CD4-positive, alpha-beta T cell treated with Interleukin-10 for 1 hour (primary cell): ENCODE measurements at places on chromosomes 1 and 21.
A peak's percentile ranks its signal among the peaks of the same experiment; 100 is the strongest.

GRCh38 chr1:57683037-57683942 is 259.4 kb upstream of the DAB1 start:
- no peak for DNase-seq

DNA sequence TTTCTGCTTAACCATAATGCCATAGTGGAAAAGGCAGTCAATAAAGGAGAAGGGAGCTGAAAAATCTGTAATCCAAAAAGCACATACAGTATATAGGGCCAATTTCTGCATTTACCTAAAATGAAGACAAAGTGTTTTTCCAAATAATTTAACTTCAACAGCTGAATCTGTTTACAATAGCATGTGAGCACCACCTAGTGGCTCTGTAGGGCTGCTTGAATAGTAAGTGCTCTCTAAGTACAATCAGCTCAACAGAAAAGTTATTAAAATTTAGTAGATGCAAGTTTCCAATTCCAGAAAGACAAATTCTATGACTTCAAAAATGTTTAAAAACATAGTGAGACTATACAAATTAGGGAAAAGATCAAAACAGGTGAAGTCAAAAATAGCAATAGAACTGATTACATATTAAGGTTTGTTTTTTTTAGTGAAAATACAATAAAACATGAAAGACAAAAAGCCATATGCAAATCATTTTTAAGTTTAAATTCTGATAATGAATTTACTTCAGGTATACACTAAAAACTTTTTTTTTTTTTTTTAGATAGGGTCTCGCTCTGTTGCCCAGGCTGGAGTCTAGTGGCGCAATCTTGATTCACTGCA is 220.0 kb downstream of the SETD4 start:
- DNase-seq: peak; percentile 58

DNA sequence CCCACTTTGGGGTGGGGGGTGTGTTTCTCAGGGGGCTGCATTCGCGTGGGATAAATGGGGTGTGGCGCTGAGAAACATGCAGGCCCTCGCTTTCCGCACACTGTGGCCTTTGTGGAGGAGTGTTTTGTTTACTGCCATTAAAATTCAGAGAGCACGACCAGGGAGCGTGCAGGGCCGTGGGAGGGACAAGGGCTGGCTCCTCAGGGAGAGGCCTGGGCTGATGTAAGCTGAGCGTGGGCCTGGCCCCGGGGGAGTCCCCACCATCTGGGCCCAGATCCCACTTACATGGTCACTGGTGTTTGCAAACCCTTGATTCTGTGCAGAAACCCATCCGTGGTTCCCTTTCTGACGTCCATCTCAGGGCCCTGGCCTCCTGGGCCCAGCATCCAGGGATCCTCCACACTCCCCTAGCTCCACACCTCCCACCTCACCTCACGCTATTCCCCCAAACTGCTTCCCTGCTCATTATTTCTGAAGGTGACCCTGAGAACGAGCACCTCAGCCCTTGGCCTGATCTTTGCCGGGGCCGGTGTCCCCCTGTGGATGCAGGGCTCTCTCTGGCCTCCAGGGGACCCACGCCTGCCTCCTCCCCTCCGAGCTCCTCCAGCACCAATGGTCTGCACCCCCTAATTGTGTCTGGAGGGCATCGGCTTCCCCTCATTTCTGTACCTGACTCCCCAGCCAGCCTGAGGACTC is 92.5 kb upstream of the SIM2 start:
- no peak for DNase-seq

- DNase-seq: no peak
Measured at GRCh38 chr1:180112984-180113647, 41.6 kb upstream of the QSOX1 start.

- DNase-seq: no peak
Measured at GRCh38 chr21:42750737-42751530, 97.5 kb downstream of the PDE9A start.

- DNase-seq: no peak
Measured at GRCh38 chr1:51302746-51303145, 27.6 kb downstream of the TTC39A start.

GRCh38 chr1:72498371-72498770 is 216.0 kb upstream of the NEGR1 start:
- DNase-seq: no peak

DNA sequence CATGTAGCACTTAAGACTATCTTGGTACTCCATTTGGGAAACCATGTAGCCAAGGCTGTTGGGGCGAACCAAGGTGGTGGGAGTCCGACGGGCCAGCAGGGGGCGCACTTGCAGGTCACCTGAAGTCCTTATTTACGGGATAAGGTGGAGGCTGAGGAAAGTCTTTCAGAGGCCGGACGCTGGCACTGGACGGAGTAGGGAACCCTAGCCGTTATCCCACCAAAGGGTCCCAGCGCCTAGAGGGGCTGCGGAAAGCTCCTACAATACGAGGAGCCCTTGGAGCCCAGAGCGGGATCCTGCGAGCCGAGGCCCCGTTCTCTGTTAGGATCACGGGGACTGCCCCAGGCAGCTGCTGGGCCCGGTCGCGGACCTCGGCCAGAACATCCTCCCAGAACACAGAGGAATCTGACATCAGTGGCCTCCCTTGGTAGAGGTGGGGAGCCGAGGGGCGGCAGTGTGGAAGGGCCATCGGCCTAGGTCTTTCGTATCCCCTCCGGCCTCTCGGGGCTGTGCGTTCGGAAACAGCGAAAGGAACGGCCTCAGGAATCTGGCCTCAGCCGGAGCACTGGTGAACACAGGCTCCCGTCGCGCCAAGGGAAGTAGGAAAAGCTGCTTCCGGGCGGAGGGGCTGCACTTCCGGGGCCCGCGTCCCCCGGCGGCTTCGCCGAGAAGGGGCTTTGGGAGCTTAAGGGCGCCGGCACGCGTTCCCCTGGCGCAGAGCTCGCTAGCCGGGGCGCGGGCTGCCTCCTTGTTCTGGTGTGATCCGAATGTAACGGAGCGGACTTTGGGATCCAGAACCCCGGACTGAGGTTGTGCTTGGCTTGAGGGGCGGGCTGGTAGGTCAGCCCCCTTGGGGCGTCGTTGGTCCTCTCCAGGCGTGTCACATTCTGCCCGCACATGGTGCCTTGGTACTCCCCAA is 29.9 kb upstream of the RPTN start:
- DNase-seq: peak; percentile 78

- DNase-seq: no peak
Measured at GRCh38 chr21:44466351-44466954, 11.1 kb downstream of the LRRC3 start.

- DNase-seq: no peak
Measured at GRCh38 chr1:158007667-158008386, 14.4 kb downstream of the KIRREL1 start.

DNA sequence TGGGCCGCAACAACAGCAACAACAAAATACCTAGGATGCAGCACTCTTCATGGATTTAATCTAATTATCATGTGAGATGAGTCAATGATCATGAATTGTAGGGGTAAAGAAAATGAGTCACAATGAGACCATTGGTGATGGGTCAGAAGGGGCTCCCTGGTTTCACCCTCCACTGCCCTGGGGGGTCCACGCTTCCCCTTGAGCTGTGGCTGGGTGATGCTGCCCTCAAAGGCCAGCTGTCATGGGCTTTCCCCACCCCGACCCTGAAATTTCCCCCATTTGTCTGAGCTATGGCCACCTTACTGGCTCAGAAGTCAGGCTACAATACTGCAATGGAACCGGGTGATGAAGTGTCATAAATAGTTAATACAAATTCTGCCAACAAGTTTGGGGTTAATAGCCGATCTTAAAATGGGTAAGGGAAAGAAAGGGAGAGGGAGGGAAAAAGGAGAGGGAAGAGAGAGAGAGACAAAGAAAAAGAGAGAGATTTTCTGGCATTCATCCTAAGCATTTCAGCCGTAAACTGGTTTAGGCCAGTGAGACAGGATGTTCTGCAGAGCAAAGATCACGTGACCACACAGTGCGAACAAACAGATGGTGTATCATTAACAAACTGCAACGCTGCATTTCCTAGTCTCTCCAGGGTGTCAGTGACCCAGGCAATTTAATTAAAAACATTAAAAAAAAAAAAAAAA is 143.4 kb upstream of the ERRFI1 start:
- peak; percentile 78 for DNase-seq

DNA sequence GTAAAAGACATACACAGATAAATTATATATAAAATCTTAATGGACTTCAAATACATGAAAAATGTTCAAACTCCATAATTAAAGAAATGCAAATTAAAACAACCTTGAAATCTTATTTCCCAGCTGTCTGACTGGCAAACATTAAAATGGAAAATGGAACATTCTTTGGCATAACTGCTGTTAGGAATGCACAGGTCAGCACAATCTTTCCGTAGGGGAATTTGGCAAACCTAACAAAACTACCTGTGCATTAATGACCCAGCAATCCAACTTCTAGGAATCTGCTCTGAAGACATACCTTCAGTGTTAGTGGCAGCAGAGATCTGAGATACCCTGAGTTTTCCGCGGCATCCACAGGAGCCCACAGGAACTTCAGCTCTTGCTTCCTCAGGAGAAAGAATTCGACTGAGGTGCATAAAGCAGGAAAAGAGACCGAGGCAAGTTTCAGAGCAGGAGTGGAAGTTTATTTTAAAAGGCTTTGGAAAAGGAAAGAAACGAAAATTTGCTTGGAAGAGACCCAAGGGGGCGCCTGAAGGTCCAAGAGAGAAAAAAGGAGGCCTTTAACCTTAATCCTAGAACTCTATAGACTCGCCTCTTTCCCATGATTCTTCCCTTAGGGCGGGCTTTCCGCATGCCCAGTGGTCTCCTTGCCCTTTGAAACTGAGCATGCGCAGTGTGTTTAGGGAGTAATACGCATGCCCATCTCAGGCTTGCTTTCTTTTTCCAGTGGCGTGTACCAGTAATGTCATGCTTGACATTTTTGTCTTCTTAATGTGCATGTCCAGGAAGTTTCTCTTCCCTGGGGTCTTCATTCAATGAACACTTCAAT is 24.8 kb downstream of the LYPD8 start:
- DNase-seq: no peak

- no peak for DNase-seq
Measured at GRCh38 chr1:220159041-220159440, 65.1 kb downstream of the IARS2 start.

- DNase-seq: no peak
Measured at GRCh38 chr1:107993920-107994319, 28.9 kb upstream of the VAV3 start.

GRCh38 chr1:56545711-56546110 is 33.7 kb downstream of the PLPP3 start:
- DNase-seq: no peak

- no peak for DNase-seq
Measured at GRCh38 chr21:19034041-19034440, 630.5 kb upstream of the TMPRSS15 start.

DNA sequence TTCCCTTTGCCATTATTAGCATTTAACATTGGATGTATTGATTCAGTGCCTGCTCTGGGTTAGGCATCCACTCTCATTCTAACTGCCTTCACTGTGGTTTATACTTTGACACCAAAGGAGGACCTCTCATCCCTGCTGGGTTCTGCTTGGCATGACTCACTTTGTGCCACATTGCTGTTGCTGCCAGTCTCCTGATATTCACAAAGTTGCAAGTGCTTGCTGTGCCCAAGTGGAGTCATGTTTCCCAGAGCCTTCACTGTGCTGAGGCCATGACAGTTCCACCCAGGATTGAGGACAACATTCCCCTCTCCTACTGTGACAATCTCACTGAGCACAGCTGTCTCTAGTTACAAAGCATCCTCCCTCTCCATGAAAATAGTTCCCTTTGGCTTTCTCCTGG is 519.9 kb upstream of the USP24 start:
- DNase-seq: no peak

GRCh38 chr1:65009724-65010420 is 43.5 kb upstream of the JAK1 start:
- DNase-seq: peak; percentile 10

DNA sequence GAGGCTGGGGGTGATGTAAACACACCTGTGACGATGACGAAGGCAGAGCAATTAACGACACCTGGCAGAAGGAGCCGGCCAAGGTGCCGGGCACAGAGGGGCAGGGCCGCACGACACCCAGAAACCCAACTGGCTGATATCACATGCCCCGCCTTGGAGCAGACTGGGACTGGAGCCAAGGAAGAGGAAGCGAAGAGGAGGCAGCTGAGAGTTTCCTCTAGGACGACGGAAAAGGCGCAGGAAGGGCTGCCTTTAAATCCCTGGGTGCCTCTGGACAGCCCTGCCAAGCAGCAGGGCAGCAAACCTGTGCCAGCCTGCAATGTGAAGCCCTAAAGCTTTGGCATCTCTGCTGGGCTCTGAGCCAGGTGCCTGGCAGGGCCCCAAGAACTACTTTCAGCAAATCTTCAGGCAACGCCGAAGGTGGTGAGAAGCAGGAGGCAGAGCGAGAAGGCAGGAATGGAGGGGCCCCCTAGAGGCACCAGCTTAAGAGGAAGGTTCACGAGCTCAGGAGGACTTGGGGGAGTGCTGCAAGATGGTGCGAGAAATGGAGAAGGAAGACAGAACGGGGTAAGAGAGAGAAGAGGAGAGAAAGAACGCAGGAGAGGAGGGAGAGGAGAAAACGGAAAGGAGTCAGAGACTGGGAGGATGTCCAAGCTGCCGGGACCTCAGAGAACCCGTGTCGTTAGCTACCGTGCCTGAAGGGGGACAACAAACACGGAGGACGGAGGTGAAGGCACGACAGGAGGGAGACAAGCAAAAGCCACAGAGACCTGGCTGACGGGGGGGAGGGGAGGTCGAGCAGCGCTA is 25.3 kb upstream of the PEF1 start:
- peak; percentile 21 for DNase-seq

DNA sequence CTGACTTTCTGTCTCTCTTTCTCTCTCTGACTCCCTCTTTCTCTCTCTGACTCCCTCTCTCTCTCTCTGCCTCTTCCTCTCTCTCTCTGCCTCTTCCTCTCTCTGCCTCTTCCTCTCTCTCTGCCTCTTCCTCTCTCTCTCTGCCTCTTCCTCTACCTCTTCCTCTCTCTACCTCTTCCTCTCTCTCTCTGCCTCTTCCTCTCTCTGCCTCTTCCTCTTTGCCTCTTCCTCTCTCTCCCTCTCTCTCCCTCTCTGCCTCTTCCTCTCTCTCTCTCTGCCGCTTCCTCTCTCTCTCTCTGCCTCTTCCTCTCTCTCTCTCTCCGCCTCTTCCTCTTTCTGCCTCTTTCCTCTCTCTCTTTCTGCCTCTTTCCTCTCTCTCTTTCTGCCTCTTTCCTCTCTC is 18.6 kb upstream of the ANKRD45 start:
- no peak for DNase-seq

- DNase-seq: no peak
Measured at GRCh38 chr1:91121366-91121765, 99.5 kb upstream of the ZNF644 start.

- peak; percentile 49 for DNase-seq
Measured at GRCh38 chr1:25704267-25704691, 87.7 kb downstream of the MAN1C1 start.

GRCh38 chr1:242140836-242141235 is 141.9 kb upstream of the MAP1LC3C start:
- DNase-seq: no peak
